RCC 7860 (cell line): ENCODE measurements at places on chromosomes 7 and 10.

DNA sequence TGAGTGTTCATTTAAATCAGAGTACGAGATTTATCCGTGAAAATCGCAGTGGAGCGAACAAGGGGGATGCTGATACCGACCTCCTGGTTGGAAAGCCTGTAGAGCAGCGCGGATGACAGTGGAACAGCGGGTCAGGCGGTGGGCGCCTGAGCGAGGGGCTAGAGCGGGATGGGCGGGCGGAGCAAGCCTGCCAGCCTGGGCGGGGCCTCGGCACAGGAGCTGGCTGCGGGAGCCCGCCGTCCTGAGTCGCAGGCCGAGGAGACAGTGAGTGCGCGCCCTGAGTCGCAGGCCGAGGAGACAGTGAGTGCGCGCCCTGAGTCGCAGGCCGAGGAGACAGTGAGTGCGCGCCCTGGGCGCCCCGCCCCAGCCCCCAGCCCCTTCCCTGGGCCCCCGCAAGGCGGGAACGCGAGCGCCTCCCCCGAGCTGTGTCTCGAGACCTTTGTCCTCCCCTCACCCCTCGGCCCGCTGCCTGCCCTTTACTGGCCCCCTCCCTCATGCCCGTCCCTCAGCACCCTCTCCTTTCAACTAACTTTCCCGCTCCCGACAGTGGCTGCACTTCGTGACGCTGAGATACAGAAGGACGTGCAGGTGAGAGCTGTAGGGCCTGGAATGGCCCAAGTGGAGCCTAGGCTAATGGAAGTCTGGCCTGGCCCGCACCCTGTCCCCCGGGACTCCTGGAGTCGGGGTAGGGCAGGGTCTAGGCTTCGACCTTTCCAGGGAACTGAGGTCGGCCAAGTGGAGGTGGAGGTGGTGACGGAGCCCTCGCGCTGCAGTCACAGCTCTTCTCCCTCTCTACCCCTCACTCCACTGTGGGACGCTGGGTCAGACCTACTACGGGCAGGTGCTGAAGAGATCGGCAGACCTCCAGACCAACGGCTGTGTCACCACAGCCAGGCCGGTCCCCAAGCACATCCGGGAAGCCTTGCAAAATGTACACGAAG lies at the start of gene AS3MT:
TSS of gene AS3MT (plus strand) at position 213 of the 941 bp plus-strand sequence. CDS start at position 336, 123 bp downstream.
- no peak for DNase-seq

GRCh38 chr7:133115596-133115995 lies 33.7 kb upstream of the CHCHD3 start:
- no peak for DNase-seq

DNA sequence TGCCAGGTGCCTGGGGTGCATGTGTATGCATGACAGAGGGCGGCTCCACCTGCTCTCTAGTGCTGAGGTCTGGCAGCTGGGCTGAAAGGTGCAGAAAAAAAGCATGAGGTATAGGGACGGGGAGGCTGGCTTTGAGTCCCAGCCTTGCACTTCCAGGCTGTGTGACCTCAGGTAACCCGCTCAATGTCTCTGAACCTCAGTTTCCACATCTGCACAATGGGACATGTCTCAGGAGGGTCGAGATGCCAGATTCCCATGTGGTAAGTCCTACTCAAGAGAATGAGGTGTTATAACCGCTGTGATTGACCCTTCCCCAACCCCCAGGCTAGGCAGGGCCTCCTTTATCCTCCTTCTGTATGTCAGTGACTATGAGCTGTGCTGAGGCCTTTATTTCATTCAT lies 48.8 kb downstream of the ARHGAP22 start:
- no peak for DNase-seq

DNA sequence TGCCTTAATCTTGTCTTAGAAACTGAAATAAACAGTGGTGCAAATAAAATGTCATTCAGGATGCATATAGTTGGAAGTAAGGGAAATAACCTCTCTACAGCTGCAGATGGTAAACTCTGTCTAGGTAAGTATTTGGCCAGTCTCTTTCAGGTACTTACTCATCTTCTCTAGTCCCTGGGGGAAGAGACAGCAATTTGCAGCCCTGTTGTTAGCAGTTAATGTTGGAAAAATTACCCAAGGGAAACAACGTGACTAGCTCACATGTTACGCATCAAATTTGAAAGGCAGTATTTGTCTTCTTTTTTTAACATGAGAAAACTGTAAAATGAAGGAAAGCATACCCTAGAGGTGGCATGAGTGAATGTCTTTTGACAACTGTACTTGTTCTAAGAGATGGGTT lies 3.2 kb upstream of the HUS1 start:
- no peak for DNase-seq

DNA sequence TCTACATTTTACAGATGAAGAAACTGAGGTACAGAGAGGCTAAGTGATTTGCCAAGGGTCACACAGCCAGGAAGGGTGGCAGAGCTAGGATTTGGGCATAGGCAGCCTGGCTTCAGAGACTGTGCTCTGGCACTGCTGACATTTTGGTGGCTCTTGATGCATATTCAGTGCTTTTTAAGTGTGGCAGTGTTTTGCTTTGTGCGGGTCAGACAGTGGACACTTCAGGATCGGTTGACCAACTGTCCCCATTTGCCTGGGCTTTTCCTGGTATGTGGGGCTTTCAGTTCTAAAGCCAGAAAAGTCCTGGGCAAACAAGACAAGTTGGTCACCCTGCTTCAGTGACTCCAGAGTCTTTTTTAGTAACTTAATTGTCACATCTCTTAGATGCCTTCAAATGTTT lies 35.0 kb downstream of the SUFU start:
- no peak for DNase-seq

DNA sequence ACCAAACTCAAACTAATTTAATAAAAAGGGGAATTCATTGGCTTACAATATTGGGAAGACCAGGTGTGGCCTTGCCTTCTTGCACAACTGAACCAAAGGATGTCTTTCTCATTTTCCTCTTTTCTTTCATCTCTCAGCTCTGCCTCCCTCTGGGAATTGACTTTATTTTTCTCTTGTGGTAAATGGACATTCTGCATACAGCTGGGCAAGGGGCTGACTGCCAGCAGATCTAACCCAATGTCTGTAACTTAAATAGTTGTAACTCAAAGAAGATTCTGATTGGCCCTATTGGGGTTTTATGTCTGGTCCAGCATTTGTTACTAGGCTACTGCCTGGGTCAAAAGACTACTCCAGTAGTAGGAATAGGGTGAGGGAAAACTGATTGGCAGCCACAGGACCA lies 15.3 kb downstream of the PTTG1IP2 start:
- no peak for DNase-seq

- no peak for DNase-seq
Measured at GRCh38 chr10:13674645-13675588, 88.2 kb downstream of the PRPF18 start.

DNA sequence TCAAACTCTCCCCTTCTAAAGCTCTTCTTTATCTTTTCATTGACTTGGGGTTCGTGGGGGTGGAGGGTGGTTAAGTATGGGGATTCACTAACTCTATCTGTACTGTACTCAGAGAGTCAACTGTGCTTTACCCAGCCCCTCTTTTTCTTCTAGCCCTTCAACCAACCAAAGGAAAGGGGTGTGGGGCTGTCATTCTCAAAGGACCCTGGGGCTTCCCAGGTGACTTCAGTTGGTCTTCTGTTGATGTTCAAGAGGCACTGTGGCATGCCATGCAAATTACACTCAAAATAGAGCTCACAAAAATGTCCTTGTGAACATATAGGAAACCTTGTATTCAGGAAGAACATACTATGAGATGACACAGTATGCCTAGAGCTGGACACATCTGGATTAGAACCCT lies 16.9 kb upstream of the RHOBTB1 start:
- DNase-seq, result no peak

DNA sequence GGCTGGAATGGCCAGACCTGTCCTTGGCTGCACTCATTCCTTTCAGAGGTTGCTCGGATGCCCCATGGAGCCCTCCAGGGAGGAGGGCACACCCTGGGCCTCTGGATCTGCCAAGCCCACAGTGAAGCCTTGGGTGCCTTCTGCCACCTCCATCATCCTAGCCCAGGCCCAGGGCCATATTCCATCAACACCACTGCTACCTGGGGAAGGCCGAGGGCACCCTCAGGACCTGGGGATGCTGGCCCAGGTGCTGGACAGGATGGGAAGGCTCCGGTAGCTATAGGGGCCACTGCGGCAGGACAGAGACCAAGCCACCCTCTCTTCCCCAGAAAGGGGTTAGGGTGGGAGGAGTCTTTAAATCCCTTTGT lies 810 bp downstream of the OPN4 start:
- no peak for DNase-seq

- no peak for DNase-seq
Measured at GRCh38 chr7:24717694-24718320, 39.5 kb downstream of the GSDME start.

GRCh38 chr10:6014241-6014761 lies 37.0 kb upstream of the IL15RA start:
- DNase-seq, result peak; percentile 39

GRCh38 chr10:4038000-4038399 lies 253.0 kb upstream of the KLF6 start:
- DNase-seq, result no peak

- no peak for DNase-seq
Measured at GRCh38 chr7:43076606-43077005, 35.8 kb upstream of the HECW1 start.

DNA sequence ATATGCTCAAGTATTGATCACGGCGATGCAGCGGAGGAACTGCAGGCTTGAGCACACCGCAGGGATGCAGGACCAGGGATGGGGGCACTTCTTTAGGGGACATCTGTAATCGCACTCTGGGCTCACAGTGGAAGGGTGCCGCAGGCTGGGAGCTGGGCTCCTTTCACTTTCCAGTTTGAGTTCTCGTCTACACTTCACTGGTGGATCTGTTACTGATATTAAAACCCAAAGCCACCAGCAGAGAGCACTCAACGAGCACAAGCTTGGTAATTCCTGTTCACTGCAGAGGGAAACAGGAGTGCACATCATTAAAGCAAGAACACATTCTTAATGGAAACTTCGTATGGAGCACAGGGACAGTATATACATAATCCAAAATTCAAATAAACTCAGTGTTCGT lies 91.3 kb downstream of the PARD3 start:
- DNase-seq, result peak; percentile 67

DNA sequence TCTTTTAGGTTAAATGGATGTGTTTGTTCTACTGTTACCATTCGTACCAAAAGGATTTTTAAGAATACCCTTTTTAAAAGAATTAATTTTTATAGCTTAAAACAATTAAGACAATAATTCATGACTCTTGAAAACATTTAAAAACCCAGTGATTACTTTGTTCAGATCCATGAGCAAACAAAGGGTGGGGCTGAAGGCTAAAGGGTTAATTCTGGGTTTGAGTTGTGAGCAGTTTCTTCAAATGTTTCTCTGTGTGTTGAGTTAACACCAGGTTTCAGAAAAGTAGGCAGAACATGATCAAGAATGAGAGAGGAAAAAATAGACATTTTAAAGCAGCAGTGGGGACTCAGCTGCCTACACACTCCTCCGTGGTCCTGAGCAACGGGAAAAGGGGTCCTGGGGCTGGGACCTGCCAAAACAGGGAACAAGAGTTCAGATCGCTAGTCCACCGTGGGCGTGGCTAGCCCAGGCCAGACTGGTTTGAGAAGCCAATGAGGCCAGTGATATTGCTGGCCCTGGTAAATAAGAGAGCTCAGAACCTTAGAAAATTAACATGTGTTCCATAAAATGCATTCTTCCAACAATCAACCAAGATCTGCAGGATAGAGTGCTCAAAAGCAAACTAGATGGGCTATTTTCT lies 14.9 kb upstream of the EZH2 start:
- peak; percentile 1 for DNase-seq

DNA sequence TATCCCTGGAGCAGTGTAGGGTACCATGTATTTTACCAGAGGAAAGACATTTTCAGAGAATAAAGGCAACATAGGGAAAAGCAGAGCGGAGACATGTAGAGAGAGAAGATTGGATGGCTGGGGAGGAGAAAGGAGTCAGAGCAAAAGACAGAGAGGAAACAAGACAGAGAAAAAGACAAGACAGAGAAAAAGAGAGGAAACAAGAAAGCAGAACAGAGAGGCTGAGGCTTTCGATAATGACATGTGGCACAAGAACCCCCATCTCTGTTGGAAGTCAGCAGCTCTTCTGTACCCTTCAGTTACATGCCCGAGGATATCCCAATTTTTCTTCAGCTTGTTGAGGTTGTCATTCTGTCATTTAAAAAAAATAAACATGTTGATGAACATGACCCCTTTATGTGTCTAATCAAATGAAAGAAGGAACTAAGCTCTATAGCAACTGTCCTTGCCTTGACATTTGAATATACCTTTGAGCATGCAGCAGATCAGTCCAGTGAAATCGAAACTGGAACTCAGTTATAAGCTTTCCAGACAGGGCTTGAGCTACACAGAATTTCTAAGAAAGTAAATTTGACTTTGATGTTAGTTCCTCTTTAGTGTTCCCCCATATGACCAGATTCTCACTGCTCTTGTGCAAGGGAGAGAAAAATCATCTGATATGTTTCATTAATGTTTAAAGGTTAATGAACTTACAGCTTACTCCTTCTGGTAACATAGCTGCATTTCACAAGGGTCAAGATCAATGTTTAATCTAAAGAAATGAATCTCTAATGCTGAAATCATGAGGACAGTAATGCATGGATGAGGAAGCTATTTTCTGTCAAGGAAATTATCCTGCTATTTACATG lies 75.1 kb upstream of the SP4 start:
- no peak for DNase-seq

DNA sequence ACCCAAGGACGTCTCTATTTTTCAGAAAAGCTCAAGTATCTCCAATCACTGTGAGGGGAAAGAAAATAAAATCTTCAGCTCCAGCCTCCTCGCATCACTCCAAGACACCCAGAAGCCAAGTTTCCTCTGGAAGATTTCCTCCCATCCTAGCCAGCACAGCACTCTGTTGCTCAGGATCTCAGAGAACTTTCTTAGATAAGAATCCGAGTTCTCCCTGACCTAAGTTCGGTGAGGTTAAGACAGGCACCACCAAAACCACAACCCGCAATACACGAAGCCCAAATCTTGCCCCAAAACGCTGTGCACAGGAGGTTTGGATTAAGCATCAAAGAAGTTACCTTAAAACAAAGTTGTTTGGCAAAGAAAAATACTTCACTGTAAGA lies 4.2 kb downstream of the FAM53B start:
- no peak for DNase-seq

DNA sequence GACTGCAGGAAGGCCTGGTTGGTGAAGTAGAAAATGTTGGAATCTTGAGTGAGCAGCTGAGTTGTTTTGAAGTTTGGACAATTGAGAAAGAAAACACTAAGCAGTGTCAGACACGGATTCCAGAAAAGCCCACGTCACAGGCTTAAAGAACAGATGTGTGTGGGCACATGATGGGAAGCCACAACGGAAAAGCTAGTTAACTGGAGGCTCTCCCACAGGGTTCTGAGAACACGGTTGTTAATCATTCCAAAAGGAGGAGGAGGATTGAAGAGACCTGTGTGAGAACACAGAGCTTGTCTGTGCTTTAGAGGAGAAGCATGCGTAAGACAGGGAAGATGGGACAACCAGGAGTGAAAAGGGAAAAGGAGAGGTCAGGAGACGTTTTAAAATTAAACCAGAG lies 42.6 kb downstream of the SHH start:
- DNase-seq, result no peak

DNA sequence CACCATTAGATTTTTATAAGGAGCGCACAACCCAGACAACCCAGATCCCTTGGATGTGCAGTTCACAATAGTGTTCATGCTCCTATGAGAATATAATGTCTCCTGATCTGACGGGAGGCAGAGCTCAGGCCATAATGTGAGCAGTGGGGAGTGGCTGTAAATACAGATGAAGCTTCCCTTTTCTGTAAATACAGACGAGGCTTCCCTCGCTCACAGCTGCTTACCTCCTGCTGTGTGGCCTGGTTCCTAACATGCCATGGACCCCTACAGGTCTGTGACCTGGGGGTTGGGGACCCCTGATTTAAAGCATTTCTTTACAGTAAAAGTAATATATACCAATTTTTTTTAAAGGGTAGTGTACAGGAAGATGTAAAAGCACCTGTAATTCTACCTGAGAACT lies 33.2 kb downstream of the HELLS start:
- DNase-seq, result no peak

- no peak for DNase-seq
Measured at GRCh38 chr7:85750454-85750949, 563.6 kb upstream of the SEMA3D start.
